ENCODE measurements at places on chromosomes 7 and 10. TPM values are rescaled to one million over a fixed set of nuclear protein-coding genes. Genes with fewer than 3 reads are reported as not detected.

DNA sequence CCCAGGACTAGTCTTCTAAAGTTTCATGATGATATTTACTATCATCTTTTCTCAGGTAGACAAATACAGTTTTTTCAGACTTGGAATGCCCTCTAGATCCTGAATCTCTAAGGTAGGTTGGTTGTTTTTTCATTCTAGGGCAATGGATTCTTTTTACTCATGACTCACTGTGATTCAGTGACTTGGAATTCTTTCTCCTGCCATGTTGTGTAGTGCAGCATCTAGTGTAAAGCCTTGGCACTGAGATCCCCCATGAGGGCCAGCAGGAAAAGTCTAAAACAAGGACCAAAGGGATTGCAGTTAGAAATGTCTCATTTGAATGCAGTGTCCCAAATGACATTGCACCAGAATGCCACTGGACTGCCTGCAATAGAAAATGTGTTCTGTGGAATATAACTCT is 430.4 kb downstream of the NEBL start:
- no peaks in the 10 kb centered on the region for H3K36me3 ChIP-seq
- no peaks in the 10 kb centered on the region for H3K27me3 ChIP-seq
- no peak overlapping the region for H3K27ac ChIP-seq

- no peaks in the 10 kb centered on the region for H3K36me3 ChIP-seq
- no peak overlapping the region for H3K4me3 ChIP-seq
- peaks cover 7% of the 10 kb centered on the region for H3K4me1 ChIP-seq
- H3K27ac ChIP-seq: no peak overlapping the region
These were observed 45.8 kb downstream of the ZNF800 start for GRCh38 chr7:127346575-127347256.

DNA sequence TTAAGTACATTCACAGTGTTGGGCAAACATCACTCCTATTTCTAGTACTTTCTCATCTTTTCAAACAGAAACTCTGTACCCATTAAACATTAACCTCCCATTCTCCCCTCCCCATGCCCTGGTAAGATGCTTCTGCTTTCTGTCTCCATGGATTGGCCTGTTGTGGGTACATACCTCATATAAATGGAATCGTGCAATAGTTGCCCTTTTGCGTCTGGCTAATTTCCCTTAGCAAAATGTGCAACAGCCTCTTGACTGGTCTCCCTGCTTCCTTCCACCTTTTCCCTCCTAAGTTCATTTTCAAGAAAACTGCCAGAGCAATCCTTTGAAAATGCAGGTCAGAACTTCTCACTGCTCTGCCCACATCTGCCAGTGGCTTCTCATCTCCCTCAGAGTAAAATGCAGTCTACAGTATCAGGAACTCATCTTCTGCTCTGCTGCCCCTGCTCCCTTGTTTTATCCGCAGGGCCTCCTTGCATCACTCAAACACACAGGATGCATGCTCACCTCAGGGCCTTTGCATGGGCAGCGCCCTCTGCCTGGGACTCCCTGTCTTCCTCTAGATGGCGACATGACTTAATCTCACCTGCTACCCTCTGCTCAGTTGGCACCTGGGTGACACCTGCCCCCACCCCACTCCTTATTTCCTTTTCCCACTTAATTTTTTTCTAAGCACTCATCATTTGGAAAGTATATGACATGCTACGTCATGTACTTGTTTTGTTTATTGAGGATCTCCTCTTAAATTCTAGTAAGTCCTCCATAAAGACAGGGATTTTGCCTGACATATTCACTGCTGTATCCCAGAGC is 44.3 kb upstream of the ECHDC3 start:
- H3K36me3 ChIP-seq: no peaks in the 10 kb centered on the region
- no peaks in the 10 kb centered on the region for H3K27me3 ChIP-seq
- H3K4me3 ChIP-seq: no peak overlapping the region
- no peak overlapping the region for H3K27ac ChIP-seq

DNA sequence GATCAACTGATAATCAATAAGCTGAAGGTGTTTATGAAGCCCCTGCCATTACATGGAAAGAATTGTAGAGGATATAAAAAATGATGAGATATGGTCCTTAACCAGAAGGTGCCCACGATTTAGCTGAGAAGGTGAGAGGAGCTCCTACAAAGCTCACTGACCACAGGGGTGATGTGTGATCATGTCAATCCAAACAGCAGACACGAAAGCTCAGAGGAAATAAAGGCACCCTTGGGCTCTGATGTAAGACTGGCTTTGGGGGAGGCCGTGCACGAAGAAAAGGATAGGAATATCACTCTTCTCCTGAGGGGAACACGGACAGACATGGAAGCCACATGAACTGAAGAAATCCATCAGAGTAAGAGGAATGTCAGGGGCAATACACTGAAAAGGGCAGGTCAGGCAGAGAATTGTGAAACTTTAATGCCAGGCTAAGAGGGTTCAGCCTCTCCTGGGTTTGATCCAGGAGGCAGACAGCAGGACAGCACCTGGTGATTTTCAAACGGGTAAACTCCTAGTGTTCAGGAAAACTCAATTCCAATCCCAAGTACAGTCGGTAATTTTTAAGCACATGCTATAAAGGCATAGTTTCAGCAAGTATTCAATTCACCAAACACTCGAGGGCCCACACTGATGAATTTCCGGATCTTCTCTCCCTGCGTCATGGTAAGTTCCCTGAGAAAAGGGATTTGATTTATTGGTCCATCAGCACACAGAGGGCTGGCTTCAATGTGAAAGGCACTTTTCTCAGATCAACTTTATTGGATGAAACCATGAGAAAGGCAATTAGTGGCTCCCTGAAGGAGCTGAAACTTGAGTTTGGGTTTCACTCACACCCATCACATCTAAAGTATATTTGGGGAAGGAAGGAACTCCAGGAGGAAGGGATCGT is 163.8 kb downstream of the PRPF18 start:
- no peak for DNase-seq
- H3K27ac ChIP-seq: no peak overlapping the region
- H3K4me1 ChIP-seq: no peaks in the 10 kb centered on the region
- H3K27me3 ChIP-seq: no peaks in the 10 kb centered on the region

DNA sequence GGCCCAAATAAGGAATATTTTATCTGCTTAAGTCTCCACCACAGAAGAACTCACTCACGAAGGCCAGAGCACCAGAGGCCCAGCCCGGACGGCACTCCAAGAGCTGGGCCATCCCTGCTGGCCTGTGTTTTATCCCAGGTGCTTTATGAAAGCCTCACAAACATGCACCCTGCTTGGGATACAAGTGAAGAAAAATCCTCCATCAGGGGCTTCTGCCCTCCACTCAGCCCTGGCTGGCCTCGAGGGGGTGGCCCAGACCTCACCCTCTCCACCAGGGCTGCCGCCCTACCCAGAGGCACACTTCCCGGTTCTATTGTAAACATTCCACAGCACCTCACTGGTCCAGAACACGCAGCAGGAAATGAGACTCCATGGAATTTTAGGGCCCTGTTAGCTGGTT is 19.8 kb upstream of the DNAAF5 start:
- H3K4me3 ChIP-seq: no peak overlapping the region
- H3K27ac ChIP-seq: no peak overlapping the region
- H3K36me3 ChIP-seq: no peaks in the 10 kb centered on the region
- peaks cover 2% of the 10 kb centered on the region for H3K4me1 ChIP-seq
- no peak for DNase-seq

GRCh38 chr10:117350909-117351308 is 24.3 kb downstream of the PDZD8 start:
- H3K27ac ChIP-seq: no peak overlapping the region
- H3K27me3 ChIP-seq: no peaks in the 10 kb centered on the region
- no peaks in the 10 kb centered on the region for H3K36me3 ChIP-seq
- DNase-seq: no peak

DNA sequence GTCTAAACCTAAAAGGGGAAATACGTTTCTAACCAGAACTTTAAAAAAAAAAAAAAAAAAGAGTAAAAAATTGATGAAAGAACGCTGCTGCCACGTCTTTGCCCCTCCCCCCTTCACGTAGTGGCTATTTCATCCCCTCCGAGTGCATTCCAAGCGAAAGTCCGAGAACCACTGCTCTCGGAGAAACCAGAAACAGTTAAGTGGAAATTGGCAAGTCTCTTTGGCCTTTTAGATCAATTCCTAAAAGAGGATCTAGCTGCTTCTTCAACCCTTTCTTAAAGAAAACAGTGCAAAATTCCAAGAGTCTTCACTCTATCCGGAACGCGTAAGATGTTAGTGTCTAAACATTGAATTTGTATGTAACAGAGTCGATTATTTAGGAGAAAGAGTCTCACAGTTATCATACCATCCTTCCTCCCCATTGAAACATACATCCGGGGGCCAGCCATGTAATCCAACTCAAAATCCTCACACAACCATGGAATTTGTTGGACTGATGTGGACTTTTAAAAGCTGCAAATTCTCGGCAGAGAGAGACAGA is 1.1 kb downstream of the P4HA1 start:
- no peaks in the 10 kb centered on the region for H3K4me1 ChIP-seq
- H3K4me3 ChIP-seq: peak overlapping the region; percentile 63
- H3K27ac ChIP-seq: peak overlapping the region; percentile 97
- no peaks in the 10 kb centered on the region for H3K27me3 ChIP-seq
- peaks cover 3% of the 10 kb centered on the region for H3K36me3 ChIP-seq
- DNase-seq: peak; percentile 76

GRCh38 chr7:155506854-155507337 is 39.5 kb downstream of the CNPY1 start:
- DNase-seq: no peak
- H3K36me3 ChIP-seq: no peaks in the 10 kb centered on the region
- no peak overlapping the region for H3K4me3 ChIP-seq

DNA sequence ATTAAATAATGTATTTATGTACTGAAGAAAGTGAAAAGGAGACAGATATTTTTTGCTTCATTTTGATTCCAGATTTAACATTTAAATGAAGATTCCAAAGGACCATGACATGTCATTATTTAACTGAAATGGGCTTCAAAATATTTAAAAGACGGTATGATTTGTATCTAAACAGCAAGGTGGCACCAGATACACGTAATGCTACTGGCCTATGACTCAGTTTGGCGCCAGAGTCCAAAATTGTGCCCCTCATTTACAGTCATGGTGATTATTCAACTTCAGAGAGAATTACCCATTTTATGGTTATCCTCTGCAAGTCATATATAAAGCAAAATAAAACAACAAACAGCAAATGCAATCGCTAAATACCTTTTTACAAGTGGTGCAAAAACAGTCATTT is 94.5 kb downstream of the ETV1 start:
- H3K27ac ChIP-seq: no peak overlapping the region
- no peak overlapping the region for H3K4me3 ChIP-seq
- H3K36me3 ChIP-seq: no peaks in the 10 kb centered on the region
- no peak for DNase-seq
- no peaks in the 10 kb centered on the region for H3K4me1 ChIP-seq

C10orf71 gene
- total RNA-seq: not detected

DNA sequence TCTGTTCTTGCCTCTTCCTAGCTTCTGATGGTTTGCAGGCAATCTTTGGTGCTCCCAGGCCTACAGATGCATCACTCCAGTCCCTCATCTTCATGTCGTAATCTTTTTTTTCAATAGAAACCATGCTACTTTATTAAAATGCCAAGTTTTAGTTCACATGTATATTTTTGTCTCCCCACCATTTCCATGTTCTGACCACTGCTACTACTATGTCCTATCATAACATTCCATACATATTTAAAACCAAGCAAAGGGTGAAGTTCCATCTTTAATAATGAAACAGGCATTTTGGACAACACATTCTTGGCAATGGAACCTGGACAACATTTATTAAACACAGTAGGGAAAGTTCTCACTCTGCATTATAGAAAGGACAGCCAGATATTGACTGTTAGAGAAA is 58.8 kb downstream of the ZNF518A start:
- no peak overlapping the region for H3K4me3 ChIP-seq
- no peaks in the 10 kb centered on the region for H3K4me1 ChIP-seq
- H3K27ac ChIP-seq: no peak overlapping the region
- H3K36me3 ChIP-seq: no peaks in the 10 kb centered on the region
- no peaks in the 10 kb centered on the region for H3K27me3 ChIP-seq
- DNase-seq: no peak

DNA sequence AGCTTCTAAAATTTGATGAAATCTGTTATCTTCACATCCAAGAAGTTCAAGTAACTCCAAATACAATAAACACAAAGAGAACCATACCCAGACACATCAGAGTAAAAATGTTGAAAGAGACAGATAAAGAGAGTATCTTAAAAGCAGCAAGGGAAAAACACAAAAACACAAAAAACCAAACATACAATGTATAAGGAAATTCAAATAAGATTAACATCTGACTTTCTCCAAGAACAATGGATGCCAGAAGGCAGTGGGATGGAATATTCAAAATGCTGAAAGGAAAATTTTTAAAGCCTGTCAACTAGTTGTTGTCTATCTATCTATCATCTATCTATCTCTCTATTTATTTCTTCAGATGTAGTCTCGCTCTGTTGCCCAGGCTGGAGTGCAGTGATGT is 72.4 kb upstream of the MKLN1 start:
- H3K27me3 ChIP-seq: peaks cover 2% of the 10 kb centered on the region
- no peaks in the 10 kb centered on the region for H3K36me3 ChIP-seq
- DNase-seq: no peak

DNA sequence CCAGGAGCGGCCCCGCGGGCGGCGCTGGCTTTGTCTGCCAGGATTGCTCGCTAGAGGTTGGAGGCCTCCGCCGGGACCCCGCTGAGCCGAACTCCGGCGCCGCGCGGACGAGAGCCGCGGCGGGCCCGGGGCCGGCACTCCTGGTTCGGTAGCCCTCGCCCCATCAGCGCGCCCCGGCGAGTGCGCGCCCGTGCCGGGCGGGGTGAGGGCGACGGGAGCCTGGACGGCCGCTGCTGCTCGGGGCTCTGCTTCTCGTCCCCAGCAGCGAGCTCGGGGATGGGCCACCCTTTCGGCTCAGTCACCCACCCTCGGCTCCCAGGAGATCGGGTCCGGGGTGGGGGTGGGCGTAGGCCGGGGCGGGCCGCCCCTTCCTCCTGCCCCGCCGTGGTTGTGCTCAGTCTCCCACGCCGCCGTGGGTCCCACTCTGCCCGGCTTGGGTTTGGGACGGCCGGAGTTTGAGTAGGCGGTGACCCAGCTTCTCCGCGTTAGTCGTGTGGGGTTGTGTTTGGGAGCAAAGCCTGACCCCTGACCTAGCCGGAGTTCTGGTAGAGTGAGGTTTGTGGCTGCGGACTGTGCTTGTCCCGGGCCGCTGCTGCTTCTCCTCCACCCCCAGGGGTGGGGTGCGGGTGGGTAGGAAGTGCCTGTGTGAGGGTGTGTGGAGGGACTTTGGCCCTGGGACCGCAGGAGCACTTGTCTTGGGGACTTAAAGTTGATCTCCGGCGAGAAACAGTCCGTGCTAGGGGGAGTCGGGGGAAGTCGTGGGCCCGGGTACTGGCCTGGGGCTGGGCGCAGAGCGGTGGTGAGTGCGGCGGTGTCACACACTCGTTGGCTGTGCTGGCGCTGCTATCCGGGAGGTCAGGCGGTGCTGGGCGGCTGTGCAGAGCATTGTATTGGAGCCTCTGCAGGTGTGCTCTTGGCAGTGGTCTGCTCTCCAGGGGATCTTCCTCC is 677 bp downstream of the TSPAN14 start:
- peak; percentile 54 for DNase-seq
- peak overlapping the region; percentile 74 for H3K27ac ChIP-seq
- H3K27me3 ChIP-seq: no peaks in the 10 kb centered on the region
- H3K4me3 ChIP-seq: peak overlapping the region; percentile 82

GRCh38 chr10:101843032-101844021 is at the start of gene KCNIP2:
TSS of gene KCNIP2 (minus strand) at chr10:101843800. CDS start at chr10:101843568, 232 bp downstream.
- H3K36me3 ChIP-seq: peaks cover 6% of the 10 kb centered on the region
- peaks cover 2% of the 10 kb centered on the region for H3K27me3 ChIP-seq
- peak within 1 kb of the TSS; percentile 15 for H3K4me3 ChIP-seq
- no peak within 1 kb of the TSS for H3K27ac ChIP-seq
- DNase-seq: peak; percentile 39
- peaks cover 37% of the 10 kb centered on the region for H3K4me1 ChIP-seq

- H3K27me3 ChIP-seq: no peaks in the 10 kb centered on the region
- no peak overlapping the region for H3K4me3 ChIP-seq
- no peak overlapping the region for H3K27ac ChIP-seq
- peaks cover 8% of the 10 kb centered on the region for H3K4me1 ChIP-seq
- peak; percentile 81 for DNase-seq
These were observed 71.2 kb upstream of the KCTD7 start for GRCh38 chr7:66557214-66558200.

C10orf105 gene
- 0.52 TPM for total RNA-seq

ASB10 gene
- not detected for total RNA-seq
